HCT116 (cell line): ENCODE measurements at places on chromosomes 2 and 18. TPM values are rescaled to one million over a fixed set of nuclear protein-coding genes. Genes with fewer than 3 reads are reported as not detected.
A peak's percentile ranks its signal among the peaks of the same experiment; 100 is the strongest.

Gene GPR35
- total RNA-seq, result 4.2 TPM

DNA sequence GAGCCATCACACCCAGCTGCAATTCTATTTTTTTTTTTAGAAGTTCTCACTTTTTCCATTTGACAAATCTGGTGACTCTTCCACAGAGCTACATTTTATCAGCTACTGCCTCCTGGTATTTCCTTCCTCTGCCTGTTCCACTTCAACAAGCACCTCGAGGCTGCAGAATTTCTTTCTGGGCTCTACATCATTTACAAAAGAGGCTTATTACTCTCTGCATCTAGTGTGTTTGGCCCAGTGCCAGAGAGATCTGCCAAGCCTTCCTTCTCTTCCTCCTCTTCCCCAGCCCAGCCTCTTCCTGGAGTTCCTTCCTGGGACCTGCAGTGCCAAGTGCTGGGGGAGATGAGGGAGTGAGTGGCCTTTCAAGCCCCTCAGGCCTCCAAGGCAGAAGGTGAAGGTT is 119.6 kb upstream of the ITGA6 start:
- no peak for DNase-seq

DNA sequence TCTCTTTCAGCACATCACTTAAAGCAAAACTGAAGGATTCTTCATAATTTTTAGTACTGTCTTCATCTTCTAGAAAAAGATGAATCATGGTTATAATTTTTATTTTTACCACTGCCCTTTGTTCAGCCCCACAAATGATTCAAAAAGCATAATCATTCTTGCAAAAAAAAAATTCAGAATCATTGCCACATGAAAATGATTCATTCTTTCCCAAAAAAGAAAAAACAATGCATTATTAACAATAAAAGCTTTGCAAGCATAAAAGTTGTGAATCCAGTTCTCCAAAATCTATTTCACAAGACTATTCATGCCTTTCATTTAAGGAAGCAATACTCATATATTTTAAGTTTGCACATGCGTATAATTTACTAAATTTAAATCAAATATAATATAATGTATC is 204.8 kb downstream of the RBM43 start:
- no peak for DNase-seq

- DNase-seq, result peak; percentile 10
These were observed 18.6 kb downstream of the NRXN1 start for GRCh38 chr2:51013079-51013932.

- DNase-seq, result peak; percentile 21
These were observed 50.4 kb downstream of the ZC3H8 start for GRCh38 chr2:112204411-112204810.
